ENCODE measurements at places on chromosomes 16 and 17. TPM values are rescaled to one million over a fixed set of nuclear protein-coding genes. Genes with fewer than 3 reads are reported as not detected.

The CACNA1G gene
- total RNA-seq: not detected

The KCTD19 gene
- total RNA-seq: 1.1 TPM

The STUB1 gene
- total RNA-seq: 86.4 TPM

The SOST gene
- total RNA-seq: not detected

The CMTM4 gene
- total RNA-seq: 1.2 TPM

The GAS2L2 gene
- not detected for total RNA-seq

The OR1A1 gene
- not detected for total RNA-seq

The KRT40 gene
- not detected for total RNA-seq

The FBXO39 gene
- 1.9 TPM for total RNA-seq

The CPHXL2 gene
- total RNA-seq: not detected

The NPIPB4 gene
- 150 TPM for total RNA-seq

All from activated CD8-positive, alpha-beta T cell treated with anti-CD3 and anti-CD28 coated beads, Interleukin-2, amount 10 ng/mL, durations not matched to agents 7 days and 5 days (primary cell).